ENCODE measurements at places on chromosomes 11 and 22.

GRCh38 chr11:31865606-31866300 lies 54.6 kb upstream of the PAX6 start:
- no peak for DNase-seq

GRCh38 chr11:12564012-12564411 lies 110.2 kb upstream of the TEAD1 start:
- DNase-seq: no peak

GRCh38 chr11:129854232-129854805 lies 38.7 kb downstream of the TMEM45B start:
- DNase-seq: no peak

- DNase-seq: no peak
Observed at GRCh38 chr11:134384406-134384805, 27.6 kb downstream of the B3GAT1 start.

DNA sequence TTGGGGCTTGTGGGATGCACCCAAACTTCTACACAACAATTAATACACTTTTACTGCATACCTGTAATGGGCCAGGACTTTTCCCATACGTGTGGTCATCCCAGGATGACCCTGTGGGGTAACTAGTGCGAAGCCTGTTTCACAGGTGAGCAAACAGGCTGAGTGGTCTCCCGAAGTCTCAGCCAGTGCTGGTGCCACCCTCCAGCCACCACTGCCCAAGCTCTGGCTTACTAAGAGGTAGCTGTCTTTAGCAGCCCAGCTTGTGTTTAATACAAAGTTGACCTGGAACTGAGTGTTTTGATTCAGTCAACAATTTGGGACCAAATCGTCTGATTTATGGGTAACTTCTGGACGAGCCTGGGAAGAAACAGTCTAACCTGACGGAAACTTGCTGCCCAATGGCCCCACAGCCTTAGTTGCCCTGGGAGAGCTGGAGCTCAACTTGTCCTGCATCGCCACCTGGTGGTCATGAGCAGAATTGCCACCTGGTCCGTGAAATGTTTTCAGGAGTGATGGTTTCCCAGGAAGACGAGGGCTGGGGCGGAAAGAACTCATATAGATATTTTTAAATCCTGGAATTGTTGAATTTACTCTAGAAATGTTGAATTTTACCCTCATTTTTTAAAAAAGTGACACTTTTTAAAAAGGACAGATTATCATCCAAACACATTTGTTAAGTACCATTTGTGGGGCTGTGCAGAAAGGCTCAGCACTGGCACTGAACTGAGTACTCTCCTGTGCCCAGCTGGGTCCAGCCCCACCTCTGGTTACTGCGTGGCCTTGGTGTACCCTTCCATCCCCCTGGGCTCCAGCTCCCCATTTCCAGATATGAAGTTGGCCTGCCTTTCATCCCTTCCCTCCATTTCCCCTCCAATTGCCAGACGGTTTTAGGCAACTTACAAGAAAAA lies 95.5 kb upstream of the PARVA start:
- peak; percentile 84 for DNase-seq

GRCh38 chr11:120539667-120540369 lies 28.3 kb downstream of the GRIK4 start:
- DNase-seq: no peak

GRCh38 chr22:36964106-36964505 lies 50.7 kb downstream of the CSF2RB start:
- DNase-seq: no peak

GRCh38 chr11:89147229-89147628 lies 30.4 kb upstream of the TYR start:
- DNase-seq: no peak

DNA sequence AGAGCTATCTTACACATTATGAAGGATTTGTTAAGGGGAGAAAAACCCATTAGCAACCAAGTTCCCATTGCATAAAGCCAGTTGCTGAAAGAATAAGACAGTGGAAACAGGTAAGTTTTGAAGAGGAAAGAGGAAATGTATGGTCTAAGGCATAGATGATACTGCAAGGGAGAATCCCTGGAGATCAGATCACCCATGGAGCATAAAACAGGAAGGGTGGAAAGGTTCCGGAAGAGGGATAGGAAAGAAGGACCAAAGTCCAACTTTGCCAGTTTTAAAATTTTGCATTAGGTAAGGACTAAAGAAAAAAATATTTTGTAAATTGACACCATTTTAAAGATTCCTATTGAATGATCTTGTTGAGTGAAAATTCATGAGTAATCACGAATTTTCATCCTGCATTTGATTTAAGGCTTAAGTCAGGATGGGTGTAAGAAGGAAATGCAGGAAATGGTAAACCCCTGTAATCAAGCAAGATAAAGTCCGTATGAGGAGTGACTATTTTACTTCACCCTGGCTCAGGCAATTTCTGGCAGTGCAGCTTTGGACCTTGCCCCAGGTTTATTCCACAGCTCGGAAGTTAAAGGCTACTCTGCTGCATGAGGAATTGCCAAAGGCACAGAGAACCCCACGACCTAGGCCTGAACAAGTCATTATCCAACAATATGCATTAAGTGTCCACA lies 70.9 kb downstream of the CCDC34 start:
- DNase-seq: no peak

DNA sequence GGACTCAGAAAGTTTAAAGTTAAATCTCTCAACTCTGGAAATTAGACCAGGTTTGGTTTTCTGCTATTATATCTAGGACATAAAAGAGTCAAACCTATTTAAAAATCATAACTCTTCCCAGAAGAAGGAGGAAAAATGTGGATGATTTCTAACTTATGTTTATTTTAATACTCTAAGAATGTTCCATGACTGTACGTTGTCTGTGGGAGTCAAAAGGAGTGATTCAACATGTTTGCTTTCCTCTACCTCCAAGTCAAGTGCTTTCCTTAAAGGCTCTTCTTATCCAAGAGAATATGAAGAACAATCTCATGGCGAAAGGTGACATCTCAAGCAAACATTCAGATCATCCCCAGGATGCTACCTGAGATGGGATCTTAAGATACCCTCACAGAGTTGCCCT lies 21.6 kb downstream of the OR51E1 start:
- DNase-seq: no peak

DNA sequence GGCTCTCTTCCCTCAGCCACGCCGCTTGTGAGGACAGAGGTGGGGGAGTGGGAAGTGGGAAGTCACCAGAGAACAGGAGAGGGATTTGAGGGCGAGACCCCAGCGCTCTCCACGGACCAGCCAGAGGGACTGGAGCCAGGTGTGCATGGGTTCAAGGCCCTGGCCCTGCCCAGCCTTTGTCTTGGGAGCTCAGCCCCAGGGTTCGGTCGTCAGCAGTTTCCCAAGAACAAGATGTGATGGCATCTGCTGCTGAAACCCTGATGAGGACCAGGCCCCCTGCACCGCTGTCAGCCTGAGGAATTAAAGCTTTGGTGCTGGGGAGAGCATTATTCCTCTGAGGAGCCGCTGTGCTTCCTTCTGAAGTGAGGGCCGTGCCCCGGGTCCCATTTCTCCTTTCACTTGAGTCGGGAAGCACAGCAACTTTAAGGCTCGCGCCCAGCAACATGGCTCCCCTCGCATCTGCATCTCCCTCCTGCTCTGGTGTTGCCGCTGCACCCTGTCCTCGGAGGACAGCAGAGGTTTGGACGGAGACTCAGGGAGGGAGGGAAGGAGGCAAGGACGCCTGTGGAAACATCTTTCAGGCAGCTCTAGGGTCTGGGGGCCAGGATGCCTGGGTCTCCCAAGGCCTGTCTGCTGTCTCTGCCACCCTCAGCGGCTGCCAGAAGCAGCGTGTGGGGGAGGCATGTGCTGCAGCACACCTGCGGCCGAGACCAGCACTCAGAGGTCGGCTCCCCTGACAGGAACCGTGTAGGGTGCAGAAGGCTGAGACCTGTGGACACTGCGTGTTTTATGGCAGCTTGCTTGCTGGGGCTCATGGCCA lies 3.8 kb downstream of the IFITM5 start:
- DNase-seq: no peak

DNA sequence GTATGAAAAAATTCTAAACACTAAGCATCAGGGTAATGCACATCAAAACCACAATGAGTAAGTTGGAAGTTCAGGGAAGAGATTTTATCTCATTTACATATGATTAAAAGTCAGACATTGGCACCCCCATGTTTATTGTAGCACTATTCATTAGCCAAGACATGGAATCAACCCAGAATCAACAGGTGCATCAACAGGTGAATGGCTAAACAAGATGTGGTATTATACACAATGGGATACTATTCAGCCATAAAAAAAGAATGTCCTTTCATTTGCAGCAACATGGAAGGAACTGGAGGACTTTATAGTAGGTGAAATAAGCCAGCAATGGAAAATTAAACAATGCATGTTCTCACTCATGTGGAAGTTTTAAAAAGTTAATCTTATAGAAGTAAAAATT lies 17.6 kb upstream of the TTC17 start:
- no peak for DNase-seq

DNA sequence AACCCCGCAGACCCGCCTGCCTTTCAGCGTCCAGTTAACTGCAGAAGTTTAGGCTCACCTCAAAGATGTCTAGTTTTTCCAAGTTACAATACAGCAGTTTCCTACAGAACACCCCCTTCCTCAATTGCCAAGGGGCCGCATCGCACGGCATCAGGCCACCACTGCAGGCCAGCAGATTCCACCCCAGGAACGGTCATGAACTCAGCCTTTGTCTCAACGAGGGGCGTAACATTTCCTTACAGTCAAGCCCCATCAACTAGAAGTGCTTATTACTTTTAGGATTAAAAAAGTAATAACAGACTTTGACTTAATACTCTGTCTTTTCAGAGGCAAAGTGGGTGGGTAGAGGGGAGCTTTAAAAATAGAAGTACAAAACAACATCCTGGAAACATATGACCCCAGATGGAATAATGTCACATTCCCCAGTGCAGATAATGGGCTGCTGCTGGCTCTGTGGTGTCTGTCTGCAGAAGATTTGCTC lies 36.3 kb downstream of the PPP2R1B start:
- peak; percentile 24 for DNase-seq

DNA sequence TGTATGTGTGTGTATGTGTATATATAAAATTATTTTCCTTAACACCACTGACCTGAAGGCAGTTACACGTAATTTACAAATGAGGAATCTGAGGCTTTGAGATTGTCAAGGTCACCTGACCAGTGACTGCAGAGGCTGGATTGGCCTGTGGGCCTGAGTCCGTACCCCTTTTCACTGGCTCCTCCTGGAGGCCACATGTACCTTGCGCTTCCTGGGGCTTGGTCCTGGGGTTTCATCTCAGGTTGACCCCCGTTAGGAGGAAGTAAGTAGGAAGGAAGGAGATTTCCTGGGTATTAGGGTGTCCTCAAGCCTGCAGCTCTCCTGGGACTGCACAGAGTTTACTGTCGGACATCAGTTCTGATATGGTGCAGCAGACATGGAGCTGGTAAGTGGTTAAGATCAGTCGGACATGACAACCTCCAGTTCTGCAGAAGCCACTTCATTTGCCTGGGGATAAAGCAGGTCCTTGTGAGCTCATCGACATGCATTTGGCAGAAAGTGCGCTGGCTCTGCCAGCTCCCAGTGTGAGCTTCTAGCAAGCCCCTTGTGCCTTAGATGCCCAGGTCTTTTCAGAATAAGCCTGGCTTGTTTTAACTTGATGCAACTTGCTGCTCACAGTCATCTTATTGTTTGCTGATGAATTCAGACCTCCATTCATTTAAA lies 36.6 kb downstream of the ST3GAL4 start:
- DNase-seq: peak; percentile 25

DNA sequence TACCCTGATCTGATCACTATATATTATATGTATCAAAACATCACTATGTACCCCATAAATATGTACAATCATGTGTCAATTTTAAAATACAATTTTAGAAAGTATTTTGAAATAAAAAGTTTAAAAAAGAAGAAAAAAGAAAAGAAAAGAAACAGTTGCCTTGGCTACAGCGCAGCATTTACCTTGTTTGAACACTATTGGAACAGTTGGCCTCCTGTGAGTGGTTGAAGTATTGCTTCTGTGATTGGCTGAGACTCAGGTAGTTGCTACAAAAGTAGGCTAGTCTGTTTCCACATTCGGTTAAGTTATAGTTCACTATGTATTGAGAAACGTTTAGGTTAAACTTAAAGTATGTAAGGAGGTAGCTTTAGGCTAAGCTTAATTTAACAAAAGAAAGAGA lies 7.9 kb upstream of the DTX4 start:
- DNase-seq: no peak

- peak; percentile 72 for DNase-seq
Observed at GRCh38 chr22:39496131-39496838, 5.8 kb upstream of the MIEF1 start.

DNA sequence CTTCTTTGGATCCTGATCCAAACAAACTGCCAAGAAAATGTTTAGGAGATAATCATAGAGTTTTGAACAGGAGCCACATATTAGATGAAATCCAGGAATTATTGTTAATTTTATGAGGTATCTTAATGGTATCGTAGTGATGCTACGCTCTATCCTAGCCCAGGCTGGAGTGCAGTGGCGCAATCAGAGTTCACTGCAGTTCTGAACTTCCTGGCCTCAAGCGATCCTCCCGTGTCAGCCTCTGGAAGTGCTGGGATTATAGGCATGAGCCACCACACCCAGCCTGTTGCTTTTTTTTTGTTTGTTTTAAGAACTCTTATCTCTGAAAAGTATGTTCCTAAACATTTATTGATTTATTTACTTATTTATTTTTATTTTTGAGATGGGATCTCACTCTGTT lies 2.4 kb downstream of the GSTT4 start:
- DNase-seq: no peak

DNA sequence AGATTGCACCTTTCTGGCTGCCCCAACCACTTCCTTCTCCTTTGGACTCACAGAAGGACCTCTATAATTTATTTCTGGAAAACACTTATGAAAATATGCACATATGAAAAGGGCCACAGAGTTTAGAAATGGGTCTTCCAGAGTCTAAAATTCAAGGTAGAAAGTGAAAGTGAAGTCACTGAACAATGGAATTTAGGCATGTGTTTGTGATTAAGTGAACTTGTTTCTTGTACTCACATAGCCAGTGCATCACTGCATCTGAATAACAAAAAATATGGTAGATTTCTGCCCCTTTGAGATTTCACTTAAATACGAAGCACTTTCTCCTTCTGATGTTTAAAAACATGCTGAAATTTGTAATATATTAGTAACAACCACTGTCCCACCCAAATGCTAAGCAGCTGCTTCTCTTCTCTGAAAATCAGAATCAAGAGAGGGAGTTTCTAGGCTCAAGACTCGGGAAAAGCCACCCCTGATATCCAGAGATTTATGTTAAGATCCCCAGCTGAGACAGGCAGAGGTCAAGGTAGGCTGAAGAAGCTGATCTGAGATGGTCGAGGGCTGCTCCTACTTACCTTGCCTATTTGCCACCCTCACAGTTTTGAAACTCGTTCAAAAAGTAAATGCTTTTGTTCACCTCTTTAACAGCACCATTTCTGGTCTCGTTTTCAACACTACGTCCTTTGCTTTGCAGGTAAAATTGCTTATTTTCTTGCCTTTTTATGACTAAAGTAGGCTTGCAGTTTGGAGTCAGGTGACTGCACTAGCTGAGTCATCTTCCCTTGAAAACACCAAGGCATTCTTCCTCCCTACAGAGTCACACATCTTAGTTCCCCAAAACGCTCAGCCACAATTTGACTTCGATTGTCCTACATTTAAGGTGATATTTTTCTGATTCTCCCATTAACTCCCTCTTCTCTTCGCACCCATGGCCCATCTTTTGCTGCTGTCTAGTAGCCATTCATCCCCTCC lies at the start of gene XKR3:
Gene XKR3, minus strand, starts transcription at position 696 of the 972 bp plus-strand sequence. CDS start 17,338 bp downstream, outside the sequence.
- peak; percentile 3 for DNase-seq

Measured in hematopoietic multipotent progenitor cell treated with erythropoietin and hydrocortisone succinate and interleukin-3 and kit ligand, for 15 days (in vitro differentiated cells).